ENCODE measurements at places on chromosomes 12 and 14.

- no peak for DNase-seq
Observed at GRCh38 chr12:30827101-30828066, 72.6 kb upstream of the CAPRIN2 start.

DNA sequence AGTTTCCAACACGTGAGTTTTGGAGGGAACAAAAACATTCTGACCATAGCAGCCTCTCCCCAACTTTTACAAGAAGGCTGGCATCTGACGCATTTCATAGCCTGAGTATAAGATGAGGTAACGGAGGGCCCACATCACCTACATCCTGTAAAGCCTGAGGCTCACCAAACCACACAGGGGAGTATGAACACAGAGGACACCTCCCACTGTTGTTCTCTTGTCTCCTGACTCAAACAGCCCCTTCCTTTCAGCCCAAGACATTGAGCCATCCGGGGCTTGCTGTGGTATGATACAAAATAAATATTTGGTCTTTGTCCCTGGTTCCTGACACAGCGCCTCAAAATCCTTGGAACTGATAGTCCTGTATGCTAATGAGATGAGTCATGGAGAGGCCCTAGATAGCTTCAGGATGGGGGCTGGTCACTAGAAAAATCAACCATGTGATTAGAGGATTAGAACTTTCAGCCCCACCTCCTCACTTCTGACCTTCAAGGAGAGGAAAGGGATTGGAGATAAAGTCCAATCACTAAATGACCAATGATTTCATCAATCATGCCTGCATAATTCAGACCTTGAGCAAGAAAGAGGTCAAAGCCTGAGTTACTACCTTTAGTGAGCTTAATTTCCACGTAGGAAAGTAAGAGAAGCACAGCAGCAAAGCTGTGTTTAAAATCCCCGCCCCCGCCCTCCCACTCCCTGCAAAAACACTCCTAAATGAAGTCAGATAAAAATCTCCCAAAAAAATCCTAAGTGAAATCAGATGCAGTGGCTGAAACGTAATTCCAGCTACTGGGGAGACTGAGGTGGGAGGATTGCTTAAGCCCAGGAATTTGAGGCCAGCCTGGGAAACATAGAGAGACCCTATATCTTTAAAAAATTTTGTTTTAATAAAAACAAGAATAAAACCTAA is 236.4 kb downstream of the PCNX1 start:
- DNase-seq = no peak

DNA sequence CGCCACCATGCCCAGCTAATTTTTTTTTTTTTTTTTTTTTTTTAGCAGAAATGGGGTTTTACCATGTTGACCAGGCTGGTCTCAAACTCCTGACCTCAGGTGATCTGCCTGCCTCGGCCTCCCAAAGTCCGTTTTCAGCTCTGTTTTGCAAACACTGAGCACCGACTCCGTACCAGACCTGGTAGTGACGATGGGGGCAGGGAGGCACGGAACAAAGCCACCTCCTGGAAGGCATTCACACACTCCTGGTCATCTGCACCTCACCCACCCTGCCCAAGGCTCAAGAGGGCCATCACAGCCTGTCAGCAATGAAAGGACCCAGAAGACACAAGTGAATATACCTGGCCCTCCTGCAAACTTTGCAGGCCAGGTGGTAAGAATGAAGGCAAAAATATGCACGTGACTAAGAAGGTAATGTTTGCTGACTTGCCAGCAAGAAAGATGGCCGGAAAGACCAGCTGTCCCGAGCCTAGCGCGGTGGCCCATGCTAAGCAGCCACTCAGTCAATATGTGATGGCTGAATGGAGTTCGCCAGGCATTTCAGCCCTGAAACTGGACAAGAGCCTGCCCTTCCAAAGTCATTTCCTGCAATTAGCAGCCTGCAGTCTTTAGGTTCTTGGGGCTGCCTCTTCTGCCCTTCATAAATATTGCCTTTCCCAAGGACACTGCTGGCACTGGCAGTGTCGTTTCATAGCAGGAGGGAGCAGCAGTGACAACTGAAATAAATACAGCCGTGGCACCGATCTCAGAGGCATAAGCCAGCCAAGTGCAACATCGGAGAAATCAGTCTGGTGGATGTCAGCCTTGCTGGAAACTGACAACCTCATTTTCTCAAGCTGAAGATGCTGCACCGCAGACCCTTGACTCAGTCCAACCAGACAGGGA is 17.6 kb downstream of the MMAB start:
- no peak for DNase-seq

GRCh38 chr12:114274131-114274530 is 131.8 kb downstream of the TBX5 start:
- no peak for DNase-seq

DNA sequence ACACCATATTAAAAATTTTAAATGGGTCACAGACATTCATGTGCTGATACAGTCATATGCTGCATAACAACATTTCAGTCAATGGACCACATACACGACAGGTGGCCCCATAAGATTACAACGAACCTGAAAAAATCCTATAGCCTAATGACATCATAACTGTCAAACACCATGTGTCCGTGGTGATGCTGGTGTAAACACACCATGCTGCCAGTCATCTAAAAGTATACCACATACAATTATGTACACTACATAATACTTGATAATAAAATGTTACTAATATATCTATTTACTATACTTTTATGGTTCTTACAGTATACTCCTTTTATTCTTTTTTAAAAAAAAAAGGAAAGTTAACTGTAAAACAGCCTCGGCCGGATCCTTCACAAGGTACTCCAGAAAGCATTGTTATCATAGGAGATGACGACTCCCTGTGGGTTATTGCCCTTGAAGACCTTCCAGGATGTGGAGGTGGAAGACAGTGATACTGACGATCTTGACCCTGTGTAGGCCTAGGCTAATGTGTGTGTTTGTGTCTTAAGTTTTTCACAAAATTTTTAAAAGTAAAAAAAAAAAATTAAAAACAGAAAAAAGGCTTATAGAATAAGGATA is 5.0 kb upstream of the TDG start:
- DNase-seq = no peak

GRCh38 chr14:75307700-75308379 is 29.2 kb downstream of the FOS start:
- DNase-seq = peak; percentile 16

DNA sequence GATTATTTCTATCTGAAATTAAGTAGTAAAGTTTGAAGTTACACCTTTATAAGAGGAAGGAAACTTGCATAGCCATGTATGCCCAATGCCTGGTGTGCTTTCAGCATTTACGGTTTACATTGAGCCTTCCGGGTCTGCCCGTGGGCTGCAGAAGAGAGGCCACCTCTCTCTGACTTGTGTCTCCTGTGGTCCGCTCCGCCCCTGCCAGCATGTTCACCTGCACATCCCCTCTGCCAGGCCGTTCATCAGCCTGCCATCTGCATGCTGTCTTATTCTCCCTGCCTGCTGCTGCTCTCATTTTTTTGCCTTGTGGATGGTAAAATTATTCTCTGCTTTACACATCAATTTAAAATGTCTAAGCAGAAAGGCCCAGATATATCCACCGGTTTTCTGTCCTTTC is 41.5 kb upstream of the DYNC1H1 start:
- DNase-seq = peak; percentile 11

GRCh38 chr12:20798554-20798953 is 12.0 kb upstream of the SLCO1B3 start:
- DNase-seq = no peak

- DNase-seq = no peak
Observed at GRCh38 chr12:104152685-104153241, 14.8 kb upstream of the NFYB start.

- DNase-seq = no peak
Observed at GRCh38 chr14:56738020-56738419, 72.3 kb downstream of the OTX2 start.

- no peak for DNase-seq
Observed at GRCh38 chr14:54735424-54735823, 167.2 kb downstream of the GCH1 start.

GRCh38 chr14:101819251-101819990 is 57.9 kb downstream of the PPP2R5C start:
- DNase-seq = no peak

- no peak for DNase-seq
Observed at GRCh38 chr12:53951577-53952334, 2.9 kb upstream of the HOXC12 start.

GRCh38 chr12:129903092-129903945 is 506 bp downstream of the TMEM132D start:
- no peak for DNase-seq

DNA sequence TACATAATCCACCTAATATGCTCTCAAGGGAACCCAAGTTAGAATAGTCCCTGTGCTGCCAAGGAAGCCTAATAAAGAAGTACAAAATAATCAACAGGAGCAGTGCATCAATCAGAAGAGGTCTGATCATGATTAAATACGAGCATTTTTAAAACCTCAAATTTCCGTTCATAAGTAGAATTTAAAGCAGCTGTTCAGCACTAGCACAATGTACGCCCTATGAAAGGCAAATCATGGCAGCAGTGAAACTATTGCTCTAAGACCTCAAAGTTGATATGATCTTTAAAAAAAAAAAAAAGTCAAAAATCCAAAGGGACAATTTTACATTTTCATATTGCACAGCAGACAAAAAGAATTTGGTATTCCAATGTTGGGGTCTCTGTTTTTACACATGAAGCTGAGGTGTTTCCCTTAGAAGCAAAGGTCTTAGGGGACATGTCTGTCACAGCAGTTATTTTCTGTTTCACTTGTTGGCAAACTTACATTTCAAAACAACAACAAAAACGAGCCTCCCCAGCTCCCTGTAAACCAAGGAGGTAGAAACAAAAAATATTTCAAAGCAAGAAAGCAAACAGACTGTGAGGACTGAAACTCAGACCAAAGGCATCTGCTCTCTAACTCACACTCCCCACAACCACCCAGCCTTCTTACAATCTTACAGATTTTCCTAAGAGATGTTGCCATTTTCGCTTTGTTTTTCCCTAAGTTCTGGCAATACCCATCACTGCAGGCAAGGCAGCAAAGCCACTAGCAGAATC is 28.2 kb downstream of the SOX5 start:
- no peak for DNase-seq
